ENCODE measurements at places on chromosomes 4 and X.
A peak's percentile ranks its signal among the peaks of the same experiment; 100 is the strongest.

- DNase-seq = no peak
Measured at GRCh38 chr4:138458751-138459150, 216.6 kb upstream of the SLC7A11 start.

DNA sequence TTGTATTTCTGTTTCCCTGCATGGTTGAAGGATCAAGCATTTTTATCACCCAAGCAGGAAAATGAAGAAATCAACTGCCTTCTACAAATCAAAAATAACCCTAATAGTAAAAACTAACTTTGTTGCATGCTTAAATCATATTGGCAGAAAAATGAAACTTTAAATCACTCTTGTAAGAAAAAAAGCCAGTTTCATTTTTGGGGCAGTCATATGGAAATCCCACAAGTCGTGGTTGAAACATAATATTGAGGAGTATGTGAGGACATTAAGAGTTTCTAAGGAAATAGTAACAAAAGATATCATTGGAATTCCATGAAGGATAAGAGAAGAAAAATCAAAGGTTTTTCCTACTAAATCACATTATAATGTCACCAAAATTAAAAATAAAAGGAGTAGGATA lies 8.4 kb downstream of the TEC start:
- DNase-seq = no peak

DNA sequence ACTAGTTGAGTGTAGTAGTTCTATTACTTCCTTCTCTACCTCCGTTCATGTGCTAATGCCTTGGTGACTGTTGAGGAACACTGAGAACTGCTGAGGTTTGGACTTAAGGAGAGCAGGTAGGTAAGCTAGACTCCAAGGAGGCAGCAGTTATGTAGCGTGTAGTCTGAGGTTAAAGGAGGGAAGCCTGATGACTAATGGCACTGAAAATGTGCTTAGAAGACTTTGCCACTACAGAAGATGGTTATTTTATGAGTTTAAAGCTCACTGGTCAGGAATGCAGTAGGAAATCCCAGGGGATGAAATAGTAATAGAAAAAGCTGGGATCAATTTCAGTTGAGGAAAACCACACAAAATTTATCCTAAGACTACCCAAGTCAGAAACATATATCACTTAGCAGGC lies 1077.3 kb downstream of the RAPGEF2 start:
- no peak for DNase-seq

DNA sequence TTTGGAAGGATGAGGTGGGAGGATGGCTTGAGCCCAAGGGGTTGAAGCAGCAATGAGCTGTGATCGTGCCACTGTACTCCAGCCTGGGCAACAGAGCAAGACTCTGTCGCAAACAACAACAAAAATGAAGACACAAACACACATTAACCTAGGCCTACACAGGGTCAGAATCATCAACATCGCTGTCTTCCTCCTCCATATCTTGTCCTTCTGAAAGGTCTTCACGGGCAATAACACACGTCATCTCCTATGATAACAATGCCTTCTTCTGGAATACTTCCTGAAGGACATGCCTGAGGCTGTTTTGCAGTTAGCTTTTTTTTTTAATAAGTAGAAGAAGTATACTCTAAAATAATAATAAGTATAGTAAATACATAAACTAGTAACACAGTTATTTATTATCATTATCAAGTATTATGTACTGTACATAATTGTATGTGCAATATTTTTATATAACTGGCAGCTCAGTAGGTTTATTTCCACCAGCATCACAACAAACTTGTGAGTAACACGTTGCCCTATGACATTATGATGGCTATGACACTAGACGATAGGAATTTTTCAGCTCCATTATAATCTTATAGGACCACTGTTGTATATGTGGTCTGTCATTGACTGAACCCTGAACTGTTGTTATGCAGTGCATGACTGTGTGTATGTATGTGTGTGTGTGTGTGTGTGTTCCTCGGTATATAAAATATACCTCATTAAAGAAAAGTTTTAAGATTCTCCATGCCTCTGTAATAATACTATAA lies 69.2 kb upstream of the MAML3 start:
- DNase-seq = no peak

DNA sequence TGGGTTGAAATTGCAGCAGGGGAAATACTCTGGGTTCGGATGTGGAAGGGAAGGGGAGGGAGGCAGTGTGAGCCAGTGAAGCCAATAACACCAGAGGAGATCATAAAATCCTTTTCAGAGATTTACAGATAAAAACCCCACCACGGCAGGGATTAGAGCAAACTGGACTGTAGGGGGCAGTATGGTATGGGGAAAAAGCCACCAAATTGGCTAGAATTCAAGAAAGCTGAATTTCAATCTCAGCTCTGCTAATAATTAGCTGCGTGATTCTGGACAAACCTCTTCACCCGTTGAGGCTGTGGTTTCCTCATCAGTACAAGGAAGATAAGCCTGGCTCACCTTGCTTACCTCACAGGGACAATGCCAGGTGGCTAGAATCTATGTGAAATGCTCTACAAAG lies 108.1 kb downstream of the ATG4A start:
- DNase-seq = no peak

DNA sequence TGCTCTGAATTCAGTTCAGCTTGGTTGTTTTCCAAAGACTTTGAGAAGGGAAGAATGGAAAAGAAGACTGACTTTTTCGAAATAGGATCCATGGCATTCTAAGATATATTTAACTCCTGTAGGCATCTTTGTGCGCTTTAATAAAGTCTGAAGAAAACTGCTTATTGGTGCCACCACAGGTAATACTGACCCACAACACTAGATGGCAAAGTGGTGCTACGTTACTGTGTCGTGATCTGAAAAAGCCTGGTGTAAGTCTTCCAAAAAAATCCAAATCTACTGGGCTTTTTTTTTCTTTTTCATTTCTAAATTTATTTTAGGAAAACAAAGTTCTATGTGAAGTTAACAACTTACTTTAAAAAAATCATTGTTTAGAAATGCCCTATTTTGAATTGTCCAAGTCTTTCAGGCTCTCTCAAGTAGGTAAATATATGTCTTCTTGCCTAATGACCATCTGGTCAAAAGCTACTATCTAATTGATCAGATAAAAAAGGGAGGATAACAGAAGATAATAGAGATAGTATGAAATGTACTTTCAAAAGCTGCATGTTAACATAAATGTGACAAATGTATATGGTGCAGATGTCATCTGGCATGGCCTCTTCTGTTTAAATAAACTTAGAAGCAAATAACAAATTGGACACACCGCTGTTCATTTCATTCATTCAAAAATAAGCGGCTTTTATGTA lies 47.0 kb upstream of the MID1IP1 start:
- peak; percentile 7 for DNase-seq

- DNase-seq = no peak
Measured at GRCh38 chr4:78332976-78333375, 218.6 kb upstream of the ANXA3 start.

- DNase-seq = no peak
Measured at GRCh38 chr4:113849771-113850170, 88.2 kb upstream of the CAMK2D start.

GRCh38 chr4:128459547-128459946 lies 171.9 kb upstream of the PGRMC2 start:
- DNase-seq = no peak

- no peak for DNase-seq
Measured at GRCh38 chr4:100591161-100591876, 73.5 kb upstream of the EMCN start.

GRCh38 chrX:55109306-55109705 lies 20.5 kb downstream of the PAGE2 start:
- DNase-seq = no peak

- no peak for DNase-seq
Measured at GRCh38 chr4:43763029-43763610, 685.5 kb downstream of the KCTD8 start.

- DNase-seq = no peak
Measured at GRCh38 chr4:53605783-53606182, 14.5 kb upstream of the LNX1 start.

DNA sequence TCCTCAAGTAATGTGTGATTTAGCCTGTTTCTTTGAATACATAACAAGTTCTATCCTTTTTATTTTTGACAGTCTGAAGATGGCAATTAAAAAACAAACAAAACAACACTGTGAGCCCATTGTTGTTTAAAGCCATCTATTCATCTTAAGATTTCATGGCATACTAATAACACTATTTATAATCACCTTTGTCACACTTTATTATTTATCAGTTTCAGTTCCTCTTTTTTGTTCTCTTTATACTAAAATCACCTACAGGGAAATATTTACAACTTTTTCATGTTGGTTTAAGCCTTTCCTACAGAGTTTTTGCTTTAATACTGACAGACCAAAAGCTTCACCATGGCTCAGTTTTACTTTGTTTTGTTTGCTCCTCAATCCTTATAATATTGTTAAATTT lies 247.4 kb upstream of the CTSO start:
- DNase-seq = no peak

GRCh38 chrX:70201732-70202131 lies 24.4 kb downstream of the DGAT2L6 start:
- DNase-seq = no peak

GRCh38 chr4:168651374-168651773 lies 154.5 kb downstream of the PALLD start:
- DNase-seq = no peak

DNA sequence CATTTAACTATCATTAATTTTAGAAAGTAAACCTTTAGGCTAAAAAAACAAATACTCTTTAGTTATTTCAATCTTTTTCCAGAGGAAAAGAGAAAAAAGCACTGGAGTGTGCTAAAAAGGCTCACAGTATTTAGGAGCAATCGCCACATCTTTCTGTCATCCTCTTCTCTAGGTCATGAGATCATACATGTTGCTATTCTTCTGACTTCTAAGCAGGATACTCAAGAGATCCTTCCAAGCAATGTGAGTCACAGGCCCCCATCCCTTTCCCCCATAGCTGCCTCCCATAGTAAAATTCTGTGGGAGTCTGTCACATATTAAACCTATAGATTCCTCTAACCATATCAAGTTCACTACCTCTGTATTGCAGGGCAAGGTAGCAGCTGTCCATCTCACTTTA lies 7.7 kb downstream of the EDNRA start:
- no peak for DNase-seq

- no peak for DNase-seq
Measured at GRCh38 chr4:44720371-44720770, 6.0 kb downstream of the GNPDA2 start.

GRCh38 chrX:87003031-87003430 lies 514.6 kb upstream of the KLHL4 start:
- no peak for DNase-seq

- DNase-seq = peak; percentile 35
Measured at GRCh38 chr4:150302553-150302952, 224.3 kb downstream of the DCLK2 start.

- no peak for DNase-seq
Measured at GRCh38 chrX:148854306-148854705, 353.9 kb downstream of the AFF2 start.

GRCh38 chr4:87844452-87844851 lies 11.7 kb downstream of the MEPE start:
- DNase-seq = no peak

DNA sequence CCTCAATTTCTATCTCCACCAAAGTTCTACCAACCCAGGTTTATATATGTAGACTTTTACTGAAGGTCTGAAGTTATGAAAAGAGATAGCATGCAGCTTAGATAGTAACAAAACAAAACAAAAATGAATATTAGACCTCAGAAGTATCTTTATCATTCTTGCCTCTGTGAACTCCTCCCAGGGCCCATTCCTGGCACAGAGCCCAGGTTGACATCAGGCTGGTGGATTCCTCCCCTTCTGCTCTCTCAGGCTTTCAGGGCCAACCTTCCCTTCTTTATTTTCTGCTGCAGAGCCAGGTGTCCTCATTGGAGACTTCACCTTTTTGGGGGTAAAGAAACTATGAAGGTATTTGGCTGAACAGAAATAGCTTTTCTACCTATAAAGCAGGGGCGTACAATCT lies 112.8 kb upstream of the PITX2 start:
- no peak for DNase-seq

DNA sequence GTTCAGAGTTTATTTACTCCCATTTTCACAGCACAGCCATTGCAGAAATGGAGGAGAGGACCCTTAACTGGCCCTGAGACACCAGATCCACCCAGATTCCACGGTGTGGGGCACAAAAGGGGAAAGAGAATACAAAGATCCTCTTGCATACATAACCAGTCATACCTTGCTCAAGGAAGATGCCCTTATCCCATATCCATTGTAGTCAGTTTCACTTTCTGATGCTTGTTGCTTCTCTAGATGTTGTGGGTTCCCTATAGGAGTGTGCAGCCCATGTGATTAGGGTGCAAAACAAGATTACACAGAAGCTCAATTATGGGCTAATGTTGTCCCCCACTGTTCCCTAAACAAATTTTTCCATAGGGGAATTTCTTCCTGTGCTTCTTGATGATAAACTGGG lies 1309.0 kb upstream of the PABPC4L start:
- DNase-seq = no peak

DNA sequence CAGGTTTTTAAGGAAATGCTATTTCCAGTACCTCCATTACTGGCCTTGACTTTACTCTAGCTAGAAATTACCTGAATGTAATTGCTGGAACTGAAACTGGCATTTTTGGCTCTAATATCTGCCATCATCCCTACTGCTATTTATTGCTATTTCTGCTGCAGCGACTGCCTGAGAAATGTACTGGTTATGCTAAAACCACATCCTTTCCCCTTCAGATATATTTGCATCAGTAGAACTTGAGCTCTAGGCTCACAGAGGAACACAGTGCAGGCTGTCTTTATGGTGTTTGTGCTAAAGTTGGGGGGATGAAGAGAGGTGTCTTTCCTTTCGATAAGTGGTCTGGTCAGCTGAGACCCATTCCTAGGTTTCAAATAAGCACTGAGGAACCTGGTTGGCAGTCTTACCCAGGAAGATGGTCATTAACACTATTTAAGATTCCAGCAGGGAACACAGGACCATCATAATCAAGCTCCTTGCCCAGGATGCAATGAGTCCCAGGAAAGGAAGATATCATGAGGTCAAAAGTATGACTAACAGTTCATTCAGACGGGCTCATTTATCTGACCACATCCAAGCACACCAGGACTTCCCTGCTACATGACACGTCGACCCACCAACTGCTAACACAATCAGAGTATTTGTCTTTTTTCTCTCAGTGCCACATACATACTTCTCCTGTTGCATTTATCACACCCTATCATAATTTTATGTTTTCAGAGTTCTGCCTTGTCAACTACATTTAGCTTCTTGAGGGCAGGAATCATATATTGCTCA lies 137.4 kb downstream of the GABRA3 start:
- DNase-seq = no peak

DNA sequence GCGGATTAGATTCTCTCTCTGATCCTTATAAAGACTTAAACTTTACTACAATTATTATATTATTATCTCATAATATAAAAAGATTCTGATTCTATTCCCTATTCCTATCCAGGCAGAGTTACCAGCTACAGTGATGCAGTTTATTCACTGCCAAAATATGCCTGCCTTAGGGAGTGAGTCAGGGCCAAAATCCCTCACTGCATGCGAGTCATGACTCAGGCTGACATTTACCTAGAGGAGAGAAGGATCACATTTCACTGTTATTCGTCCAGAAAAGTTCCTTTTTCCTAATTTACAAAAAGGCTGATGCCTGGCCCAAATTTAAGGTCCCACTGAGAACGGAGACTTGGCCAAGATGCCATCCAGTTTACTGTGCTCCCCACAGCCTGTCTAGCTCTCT lies 168.5 kb upstream of the LDB2 start:
- DNase-seq = no peak
